Left ventricle myocardium inferior (tissue), 1 donor: ENCODE measurements at places on chromosomes 5 and 9.

- H3K27me3 ChIP-seq = no peaks in the 10 kb centered on the region
- DNase-seq = no peak
- no peak overlapping the region for H3K4me3 ChIP-seq
- no peak overlapping the region for H3K27ac ChIP-seq
- no peaks in the 10 kb centered on the region for H3K36me3 ChIP-seq
Observed at GRCh38 chr5:44933686-44934085, 124.9 kb downstream of the MRPS30 start.

- H3K4me1 ChIP-seq = no peaks in the 10 kb centered on the region
- no peak for DNase-seq
- H3K27ac ChIP-seq = no peak overlapping the region
- H3K27me3 ChIP-seq = no peaks in the 10 kb centered on the region
- H3K4me3 ChIP-seq = no peak overlapping the region
Observed at GRCh38 chr5:36029914-36030313, 36.8 kb downstream of the UGT3A2 start.

DNA sequence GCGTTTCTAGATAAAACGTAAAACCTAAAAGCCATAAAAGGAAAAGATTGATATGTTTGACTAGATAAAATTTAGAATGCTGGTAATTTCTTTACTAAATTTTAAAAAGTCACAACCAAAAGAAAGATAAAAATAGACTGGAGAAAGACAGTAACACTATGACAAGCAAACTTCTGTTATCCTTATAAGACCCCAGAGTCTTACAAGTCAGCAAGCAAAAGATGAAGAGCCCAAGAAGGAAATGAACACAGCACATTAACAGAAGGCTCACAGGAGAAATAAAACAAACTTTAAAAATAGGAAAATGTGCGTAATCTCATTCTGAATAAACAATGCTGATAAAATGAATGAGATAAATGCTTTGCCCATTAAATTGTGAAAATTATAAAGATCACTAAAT lies 29.7 kb downstream of the IL7R start:
- no peaks in the 10 kb centered on the region for H3K4me1 ChIP-seq
- no peaks in the 10 kb centered on the region for H3K27me3 ChIP-seq
- H3K27ac ChIP-seq = no peak overlapping the region

DNA sequence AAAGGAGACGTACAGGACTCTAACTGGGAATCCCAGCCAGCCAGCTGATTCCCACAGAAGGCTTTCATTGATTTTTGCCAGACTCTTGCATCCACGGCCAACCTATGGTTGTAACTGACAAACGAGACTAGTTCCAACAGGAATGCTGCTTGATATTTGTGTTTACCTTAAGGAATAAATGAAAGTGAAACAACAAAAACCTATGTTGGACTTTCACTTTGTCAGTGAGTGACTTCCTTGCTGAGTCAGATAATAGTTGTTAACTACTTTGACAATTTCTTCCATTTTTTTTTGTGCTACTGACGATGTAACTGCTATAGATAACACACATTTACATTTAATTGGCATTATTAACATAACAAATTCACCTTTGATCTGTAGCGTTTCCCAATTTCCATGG lies 63.4 kb upstream of the LRRTM2 start:
- H3K27me3 ChIP-seq = no peaks in the 10 kb centered on the region
- DNase-seq = no peak
- peaks cover 22% of the 10 kb centered on the region for H3K36me3 ChIP-seq
- H3K4me1 ChIP-seq = peaks cover 23% of the 10 kb centered on the region
- H3K4me3 ChIP-seq = no peak overlapping the region

- no peaks in the 10 kb centered on the region for H3K36me3 ChIP-seq
- H3K27me3 ChIP-seq = peaks cover 13% of the 10 kb centered on the region
- H3K4me1 ChIP-seq = peaks cover 40% of the 10 kb centered on the region
- DNase-seq = no peak
- H3K27ac ChIP-seq = no peak overlapping the region
Observed at GRCh38 chr5:139897982-139898381, 102.4 kb downstream of the PSD2 start.

DNA sequence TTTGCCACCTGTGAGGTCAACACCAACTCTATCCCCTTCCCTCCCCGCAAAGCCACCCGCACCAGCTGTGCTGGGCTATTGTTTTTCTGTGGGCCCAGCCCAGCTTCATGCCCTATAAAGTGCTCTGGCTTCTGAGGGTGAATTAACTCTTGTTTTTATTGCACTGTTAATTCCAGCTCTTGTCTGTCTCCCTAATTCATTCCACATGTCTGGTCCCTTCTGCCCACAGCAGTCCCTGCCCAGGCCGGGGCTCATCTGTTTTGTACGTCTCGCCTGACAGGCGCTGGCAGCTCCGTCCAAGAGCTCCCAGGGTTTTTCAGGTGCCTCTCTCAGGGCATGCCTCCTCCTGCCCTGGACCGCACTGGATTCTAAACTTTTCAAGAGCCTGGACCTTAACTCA lies 118.9 kb downstream of the PDZD2 start:
- no peaks in the 10 kb centered on the region for H3K36me3 ChIP-seq
- no peak overlapping the region for H3K27ac ChIP-seq
- no peak overlapping the region for H3K4me3 ChIP-seq

DNA sequence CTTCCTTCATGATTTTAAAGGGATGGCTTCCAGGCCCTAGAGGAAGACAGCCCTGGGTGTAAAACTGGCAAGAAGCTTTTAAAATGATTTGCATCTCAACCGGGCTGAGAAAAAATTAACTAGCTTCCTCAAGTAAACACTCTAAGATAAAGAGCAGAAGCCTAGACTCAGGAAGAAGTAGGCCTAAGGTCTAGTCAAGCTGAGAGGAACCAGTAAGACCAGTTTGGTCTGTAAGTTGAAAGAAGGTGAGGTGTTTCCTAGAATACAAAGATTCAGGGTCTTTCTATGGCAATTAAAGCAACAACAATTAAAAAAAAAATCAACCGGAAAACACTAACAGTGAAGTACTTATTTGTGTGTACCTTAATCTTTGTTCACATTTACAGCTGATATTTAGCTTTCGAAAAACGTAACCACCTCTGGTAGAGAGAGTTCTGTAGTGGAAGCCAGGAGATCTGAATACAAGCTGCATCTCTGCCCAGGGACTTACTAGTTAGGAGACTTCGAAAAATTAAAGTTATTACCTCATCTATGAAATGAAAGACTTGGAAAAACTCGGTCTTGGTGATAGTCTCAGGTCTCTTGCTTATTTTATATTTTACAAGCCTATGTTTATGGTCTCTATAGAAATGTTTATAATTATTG lies 75.7 kb downstream of the TUSC1 start:
- H3K4me3 ChIP-seq = no peak overlapping the region
- no peak overlapping the region for H3K27ac ChIP-seq
- no peaks in the 10 kb centered on the region for H3K36me3 ChIP-seq
- H3K27me3 ChIP-seq = no peaks in the 10 kb centered on the region
- no peak for DNase-seq

- H3K4me3 ChIP-seq = no peak overlapping the region
- H3K4me1 ChIP-seq = peaks cover 32% of the 10 kb centered on the region
- no peaks in the 10 kb centered on the region for H3K27me3 ChIP-seq
- DNase-seq = peak; percentile 11
Observed at GRCh38 chr5:445591-445990, 2.6 kb downstream of the EXOC3 start.

DNA sequence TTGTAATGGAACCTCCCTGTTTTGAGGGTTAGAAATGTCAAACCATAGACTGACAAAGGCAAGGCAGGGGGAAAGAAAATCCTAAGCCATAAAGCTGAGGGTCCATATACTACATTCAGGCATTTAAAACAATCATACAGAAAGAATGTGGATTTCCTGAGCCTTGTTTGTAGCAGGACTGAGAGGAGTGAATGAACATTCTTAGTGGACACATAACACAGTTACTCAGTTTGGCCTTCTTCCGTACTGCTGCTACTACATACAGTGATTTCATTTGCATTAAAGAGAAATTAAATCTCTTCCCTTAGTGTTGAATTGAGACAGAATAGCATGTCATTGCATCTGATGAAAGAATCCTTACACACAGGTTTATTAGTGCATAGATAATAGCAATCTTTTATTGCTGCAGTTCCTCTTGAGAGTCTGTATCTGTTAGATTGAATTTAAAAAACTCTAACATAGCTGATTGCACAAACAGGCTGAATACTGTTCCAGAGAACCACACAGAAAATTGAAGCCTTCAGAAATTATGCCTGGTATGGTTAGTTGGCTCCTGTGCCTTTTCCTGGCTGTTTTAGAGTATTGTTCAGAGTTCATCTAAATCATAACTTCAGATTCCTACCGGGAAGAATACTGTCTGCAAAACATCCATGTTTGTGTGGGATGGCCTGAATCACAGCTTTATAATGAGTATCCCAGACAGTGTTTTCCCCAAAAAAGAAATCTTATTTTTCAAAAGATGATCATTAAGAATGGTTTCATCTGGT lies 2.0 kb upstream of the MTX3 start:
- no peaks in the 10 kb centered on the region for H3K27me3 ChIP-seq
- peaks cover 28% of the 10 kb centered on the region for H3K4me1 ChIP-seq

GRCh38 chr5:175694371-175695160 lies 36.7 kb downstream of the HRH2 start:
- no peaks in the 10 kb centered on the region for H3K36me3 ChIP-seq
- no peak overlapping the region for H3K4me3 ChIP-seq
- H3K4me1 ChIP-seq = peaks cover 50% of the 10 kb centered on the region
- H3K27me3 ChIP-seq = no peaks in the 10 kb centered on the region
- DNase-seq = no peak

GRCh38 chr5:943918-944620 lies 51.4 kb downstream of the TRIP13 start:
- H3K27ac ChIP-seq = no peak overlapping the region
- no peak for DNase-seq
- no peaks in the 10 kb centered on the region for H3K36me3 ChIP-seq
- H3K4me3 ChIP-seq = no peak overlapping the region
- H3K4me1 ChIP-seq = peaks cover 12% of the 10 kb centered on the region
- peaks cover 73% of the 10 kb centered on the region for H3K27me3 ChIP-seq

DNA sequence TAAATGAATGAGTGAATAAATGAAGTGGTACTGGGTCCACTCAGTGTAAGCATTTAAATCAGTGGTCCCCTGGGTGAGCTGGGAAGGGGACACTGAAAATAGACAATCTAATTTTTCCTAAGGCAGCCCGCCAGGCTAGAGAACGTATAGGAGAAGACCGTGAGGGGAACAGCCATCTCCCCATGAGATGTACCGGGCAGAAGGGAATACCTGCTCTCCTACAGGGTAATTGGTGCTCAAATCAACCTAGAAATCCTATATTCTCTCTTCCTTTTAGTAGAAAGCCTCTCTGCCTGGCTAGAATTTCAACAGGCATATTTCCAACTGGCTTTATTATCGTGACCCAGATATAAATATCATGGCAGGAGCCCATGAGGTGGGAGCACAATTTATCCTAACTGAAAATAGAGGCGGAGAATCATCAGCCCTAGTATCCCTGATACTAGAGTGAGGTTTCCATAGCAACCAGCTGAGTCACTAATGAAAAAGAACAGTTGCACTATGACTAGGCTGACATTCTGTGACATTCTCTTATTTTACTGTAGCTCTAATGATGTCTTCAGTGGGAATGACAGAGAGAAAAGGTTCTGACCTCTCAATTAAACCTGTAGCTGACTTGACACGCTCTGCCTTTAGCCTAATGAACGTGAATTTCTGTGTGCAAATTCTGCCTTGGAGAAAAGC lies 96.5 kb upstream of the CAST start:
- H3K4me3 ChIP-seq = no peak overlapping the region
- H3K27me3 ChIP-seq = no peaks in the 10 kb centered on the region
- DNase-seq = no peak
- H3K4me1 ChIP-seq = no peaks in the 10 kb centered on the region
- H3K36me3 ChIP-seq = no peaks in the 10 kb centered on the region

GRCh38 chr5:170738840-170739239 lies 44.7 kb upstream of the GABRP start:
- no peaks in the 10 kb centered on the region for H3K36me3 ChIP-seq
- H3K27ac ChIP-seq = no peak overlapping the region
- H3K4me1 ChIP-seq = peaks cover under 1% of the 10 kb centered on the region
- DNase-seq = no peak
- no peak overlapping the region for H3K4me3 ChIP-seq

DNA sequence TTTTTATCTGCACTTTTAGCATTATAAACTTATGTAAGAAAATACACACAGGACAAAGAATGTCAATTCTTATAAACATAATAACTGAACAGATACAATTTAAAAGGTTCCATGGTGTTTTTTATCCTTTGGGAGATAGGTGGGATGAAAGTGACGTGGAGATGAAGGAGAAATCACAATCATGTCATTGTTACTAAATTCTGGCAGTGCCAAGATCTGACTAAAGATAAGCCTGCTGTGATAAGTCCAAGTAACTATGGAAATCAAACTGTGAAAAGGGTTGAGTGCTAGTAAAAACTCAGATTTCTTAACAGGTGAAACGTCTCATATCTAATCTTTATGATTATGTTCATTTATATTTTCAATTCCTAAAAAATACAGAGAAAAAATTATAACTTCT lies 11.1 kb downstream of the LEAP2 start:
- no peak overlapping the region for H3K4me3 ChIP-seq
- no peaks in the 10 kb centered on the region for H3K4me1 ChIP-seq
- peaks cover 86% of the 10 kb centered on the region for H3K36me3 ChIP-seq
- no peak overlapping the region for H3K27ac ChIP-seq
- no peaks in the 10 kb centered on the region for H3K27me3 ChIP-seq

DNA sequence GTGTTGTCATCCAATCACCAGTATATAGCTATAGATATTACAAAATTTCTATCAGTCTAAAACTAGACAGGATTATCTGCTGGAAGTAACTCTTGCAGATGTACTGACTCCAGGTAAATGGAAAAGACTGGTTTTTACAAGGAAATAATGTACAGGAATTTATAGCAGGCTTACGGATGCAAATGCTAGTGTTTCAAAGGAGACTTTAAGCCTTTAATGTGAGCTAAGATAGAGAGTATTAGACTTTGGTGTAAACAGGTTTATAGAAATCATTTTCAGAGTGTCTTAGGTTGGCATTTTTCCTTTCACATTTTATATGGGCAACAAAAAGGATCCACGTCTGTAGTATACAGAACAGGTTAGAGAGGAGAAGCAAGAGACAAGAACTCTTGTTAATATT lies 16.1 kb downstream of the ZNF608 start:
- DNase-seq = no peak
- peaks cover 29% of the 10 kb centered on the region for H3K4me1 ChIP-seq
- H3K27me3 ChIP-seq = no peaks in the 10 kb centered on the region
- H3K4me3 ChIP-seq = no peak overlapping the region
- H3K36me3 ChIP-seq = no peaks in the 10 kb centered on the region

DNA sequence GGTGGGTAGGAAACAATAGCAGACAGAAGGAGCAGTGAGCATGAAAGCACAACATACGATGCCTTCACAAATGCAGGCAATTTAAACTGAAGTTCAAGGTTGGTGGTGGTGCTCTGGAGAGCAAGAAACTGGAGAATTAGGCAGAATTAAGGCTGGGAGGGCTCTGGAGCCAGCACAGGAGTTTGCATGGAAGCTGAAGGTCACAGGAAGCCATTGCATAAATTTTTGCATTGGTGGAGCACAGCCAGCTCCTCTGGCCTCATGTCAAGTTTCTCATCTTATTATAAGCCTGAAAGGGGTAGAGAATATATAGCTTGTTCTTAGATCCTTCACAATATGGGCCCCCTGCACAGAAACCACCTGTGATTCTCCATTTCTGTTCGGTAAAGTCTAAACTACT lies 207.4 kb downstream of the PAPPA start:
- peaks cover 27% of the 10 kb centered on the region for H3K4me1 ChIP-seq
- no peaks in the 10 kb centered on the region for H3K36me3 ChIP-seq
- H3K27me3 ChIP-seq = no peaks in the 10 kb centered on the region
- H3K4me3 ChIP-seq = no peak overlapping the region
